Epithelial cell of alveolus of lung (primary cell): ENCODE measurements at places on chromosomes 4 and X. TPM values are rescaled to one million over a fixed set of nuclear protein-coding genes. Genes with fewer than 3 reads are reported as not detected.

Gene MAGED1
- 361 and 412 TPM in 2 replicates for total RNA-seq

Gene S100P
- total RNA-seq: 0.39 TPM in 1 of 2 replicates, not detected in the other

Gene MID2
- total RNA-seq: 6.4 and 22.1 TPM in 2 replicates

Gene GYG2
- total RNA-seq: 5.7 and 11.3 TPM in 2 replicates

Gene IL3RA
- total RNA-seq: 0.13 TPM in 1 of 2 replicates, not detected in the other

Gene CXorf65
- total RNA-seq: not detected in 2 replicates

Gene F9
- total RNA-seq: not detected in 2 replicates

Gene RBMXL3
- total RNA-seq: not detected in 2 replicates
